Hematopoietic multipotent progenitor cell treated with erythropoietin and hydrocortisone succinate and interleukin-3 and kit ligand, for 15 days (in vitro differentiated cells): ENCODE measurements at places on chromosomes 4 and X.

GRCh38 chr4:24890561-24891126, 22.2 kb downstream of the CCDC149 start:
- no peak for DNase-seq

DNA sequence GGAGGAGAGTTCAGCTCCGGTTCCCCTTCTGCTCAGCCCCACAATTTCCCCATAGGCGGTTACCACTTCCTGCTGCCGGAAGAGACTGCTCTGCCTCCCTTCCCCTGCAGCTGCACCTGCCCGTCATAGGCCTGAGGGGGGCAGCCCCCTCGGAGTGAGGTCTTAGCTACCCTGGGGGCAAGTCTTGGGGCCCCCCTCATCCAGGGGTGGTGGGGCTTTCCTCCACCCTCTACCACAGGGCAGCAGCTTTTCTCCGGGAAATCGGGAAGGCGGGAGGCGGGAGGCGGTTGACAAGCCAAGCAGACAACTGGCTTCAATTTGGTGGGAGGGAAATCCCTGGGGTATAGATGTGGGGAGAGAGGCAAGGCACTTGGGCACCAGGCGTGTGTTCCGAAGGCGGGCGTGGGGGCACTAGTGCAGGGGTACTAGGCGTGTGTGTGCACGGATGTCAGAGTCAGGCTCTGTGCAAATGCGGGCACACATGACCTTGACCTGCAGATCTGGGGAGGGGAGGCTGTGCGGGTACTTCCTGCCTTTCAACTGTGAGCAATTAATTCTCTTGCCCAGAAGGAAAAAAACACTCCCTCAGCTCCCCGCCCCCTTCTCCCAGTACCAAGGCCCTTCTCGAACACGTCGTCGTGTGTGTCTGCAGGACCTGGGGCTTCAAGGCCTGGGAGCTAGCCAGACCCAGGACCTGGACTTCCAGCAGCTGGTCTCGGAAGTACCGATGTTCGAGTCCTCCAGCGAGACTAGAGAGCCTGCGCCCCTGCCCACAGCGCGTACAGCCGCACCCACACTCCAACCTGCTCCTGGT, 1.0 kb upstream of the ARHGAP4 start:
- DNase-seq, result no peak

DNA sequence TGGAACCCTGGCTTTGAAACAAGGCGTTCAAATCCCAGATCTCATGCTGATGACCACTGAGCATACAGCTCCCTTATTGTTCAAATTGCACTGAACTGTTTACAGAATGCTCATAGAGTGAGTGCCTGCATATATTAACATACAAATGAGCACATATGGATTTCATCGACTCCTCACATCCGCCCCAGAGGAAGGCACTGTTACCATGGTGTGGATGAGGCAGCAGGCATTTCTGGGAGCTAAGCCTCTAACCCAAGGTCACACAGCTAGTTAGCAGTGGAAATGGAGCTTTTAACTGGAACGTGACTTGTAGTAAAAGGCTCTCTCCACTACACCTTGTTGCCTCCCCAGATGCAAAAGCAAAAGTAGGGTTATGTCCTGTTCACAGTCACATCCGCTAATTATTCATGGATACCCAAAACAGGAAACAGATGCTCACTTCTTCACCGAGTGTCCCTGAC, 289.7 kb downstream of the STK32B start:
- DNase-seq, result no peak

- no peak for DNase-seq
Measured at GRCh38 chr4:169052594-169052945, 42.5 kb upstream of the CBR4 start.

DNA sequence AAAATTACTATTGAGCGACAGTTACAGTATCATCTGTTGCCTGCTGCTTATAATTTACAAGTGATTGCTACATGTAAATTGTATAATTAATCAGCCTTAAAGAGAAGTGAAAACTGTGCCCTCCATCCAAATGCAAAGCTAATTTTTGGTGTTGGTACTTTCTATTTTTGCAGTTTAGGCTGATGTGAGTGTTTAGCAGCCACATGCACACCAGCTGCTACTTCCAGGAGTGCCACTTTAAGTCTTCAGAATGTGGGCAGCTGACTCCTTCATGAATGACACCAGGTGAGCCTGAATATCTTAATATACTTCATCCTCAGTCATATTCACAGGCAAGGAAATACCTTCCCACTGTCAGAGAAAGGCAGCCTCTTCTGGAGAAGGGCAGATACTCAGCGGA, 149.8 kb upstream of the RASGEF1B start:
- no peak for DNase-seq

DNA sequence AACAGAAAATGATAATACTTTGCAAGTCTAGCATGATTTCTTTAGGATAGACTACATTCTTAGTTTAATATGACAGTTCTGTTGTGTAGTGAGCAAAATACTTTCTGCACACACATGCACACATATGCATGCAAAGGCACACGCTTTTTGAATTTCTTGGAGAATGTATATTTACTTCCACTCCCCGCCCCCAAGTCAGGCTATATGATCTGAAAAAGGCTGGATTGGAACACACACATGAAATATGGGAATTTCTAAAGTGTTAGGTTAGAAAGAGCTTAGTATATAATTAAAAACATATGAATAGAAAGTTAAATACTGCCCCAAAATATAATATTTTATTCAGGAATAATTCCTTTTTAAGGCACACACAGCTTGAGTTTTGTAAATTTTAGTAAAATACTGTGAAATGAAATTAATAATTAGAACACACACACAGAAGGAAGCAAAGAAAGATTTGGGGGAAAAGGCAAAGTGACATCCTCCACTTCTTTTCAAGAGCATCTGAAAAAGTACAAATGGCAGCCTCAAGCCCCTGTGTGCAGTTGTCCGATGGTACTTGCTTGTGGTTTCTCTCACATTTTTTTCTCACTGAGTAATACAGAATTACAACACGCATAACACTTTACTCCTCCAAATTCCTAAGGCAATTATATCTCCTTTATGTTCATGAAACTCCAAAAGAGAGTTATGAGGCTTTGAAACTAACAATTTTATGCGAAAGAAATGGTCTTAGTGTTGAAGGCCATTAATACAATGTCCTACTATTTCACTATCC, 228.9 kb upstream of the ETNPPL start:
- DNase-seq, result no peak

- no peak for DNase-seq
Measured at GRCh38 chr4:11435557-11435956, 6.9 kb upstream of the HS3ST1 start.

- no peak for DNase-seq
Measured at GRCh38 chr4:146108756-146109155, 66.8 kb upstream of the LSM6 start.

DNA sequence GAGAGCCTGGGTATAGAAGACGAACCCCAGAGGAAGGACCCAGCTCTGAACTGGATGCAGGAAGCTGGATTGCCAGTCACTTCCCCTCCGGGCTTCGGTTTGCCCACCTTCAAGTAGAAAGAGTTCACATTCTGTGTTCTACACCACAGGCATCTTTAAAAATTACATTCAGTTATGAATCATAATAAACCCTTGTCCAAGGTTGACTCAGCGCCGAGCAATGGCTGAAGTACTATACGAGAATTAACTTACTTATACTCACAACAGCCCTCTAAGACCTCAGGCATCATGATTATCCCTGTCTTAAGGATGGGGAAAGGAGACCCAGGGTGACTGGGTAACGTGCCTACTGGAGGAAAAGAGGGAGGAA, 72.5 kb downstream of the EVC2 start:
- no peak for DNase-seq

DNA sequence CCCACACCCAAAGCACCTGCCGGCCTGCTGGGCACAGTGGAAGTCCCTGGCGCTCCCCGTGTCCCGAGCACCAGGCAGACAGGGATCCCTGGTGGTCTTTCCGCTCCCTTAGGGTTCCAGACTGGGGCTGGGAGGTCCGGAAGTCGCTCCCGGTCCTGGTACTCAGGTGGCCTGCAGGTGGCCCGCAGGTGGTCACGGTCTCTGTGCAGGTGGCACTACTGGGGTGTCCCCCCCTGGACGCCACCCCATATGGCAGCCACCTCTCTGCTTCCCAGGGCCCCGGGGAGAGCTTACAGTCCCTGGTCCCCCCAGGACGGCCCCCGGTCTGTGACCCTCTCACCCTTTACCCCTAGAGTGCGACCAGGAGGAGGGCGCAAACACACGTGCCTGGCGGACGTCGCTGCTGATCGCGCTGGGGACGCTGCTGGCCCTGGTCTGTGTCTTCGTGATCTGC, 13.6 kb downstream of the SLC25A6 start:
- DNase-seq, result no peak

DNA sequence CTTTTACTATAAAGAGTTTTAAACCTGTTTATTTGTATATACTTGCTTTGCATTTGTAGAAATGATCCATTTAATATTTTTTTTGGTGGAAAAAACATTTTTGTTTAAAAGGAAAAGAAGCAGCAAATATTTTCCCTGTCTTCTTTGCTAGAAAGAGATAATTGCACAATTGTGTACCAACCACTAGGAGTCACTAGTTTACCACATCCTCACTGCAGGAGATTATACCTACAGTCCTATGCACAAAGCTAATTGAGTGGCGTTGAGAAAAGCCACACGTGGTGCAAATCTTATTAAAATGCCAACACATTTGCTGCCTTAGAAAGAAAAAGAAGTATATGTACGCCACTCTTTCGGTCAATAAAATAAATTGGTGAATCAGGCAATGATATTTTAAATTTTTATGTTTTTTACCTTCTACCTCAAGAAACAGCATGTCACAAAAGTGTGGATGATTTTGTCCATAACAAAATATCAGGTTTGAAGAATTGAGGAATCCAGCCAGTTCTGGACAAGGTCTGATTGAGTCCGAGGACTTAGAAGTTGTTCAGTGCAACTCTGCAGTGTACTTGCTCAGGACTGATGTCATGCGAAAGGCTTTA, 102.9 kb downstream of the GRXCR1 start:
- DNase-seq, result no peak

DNA sequence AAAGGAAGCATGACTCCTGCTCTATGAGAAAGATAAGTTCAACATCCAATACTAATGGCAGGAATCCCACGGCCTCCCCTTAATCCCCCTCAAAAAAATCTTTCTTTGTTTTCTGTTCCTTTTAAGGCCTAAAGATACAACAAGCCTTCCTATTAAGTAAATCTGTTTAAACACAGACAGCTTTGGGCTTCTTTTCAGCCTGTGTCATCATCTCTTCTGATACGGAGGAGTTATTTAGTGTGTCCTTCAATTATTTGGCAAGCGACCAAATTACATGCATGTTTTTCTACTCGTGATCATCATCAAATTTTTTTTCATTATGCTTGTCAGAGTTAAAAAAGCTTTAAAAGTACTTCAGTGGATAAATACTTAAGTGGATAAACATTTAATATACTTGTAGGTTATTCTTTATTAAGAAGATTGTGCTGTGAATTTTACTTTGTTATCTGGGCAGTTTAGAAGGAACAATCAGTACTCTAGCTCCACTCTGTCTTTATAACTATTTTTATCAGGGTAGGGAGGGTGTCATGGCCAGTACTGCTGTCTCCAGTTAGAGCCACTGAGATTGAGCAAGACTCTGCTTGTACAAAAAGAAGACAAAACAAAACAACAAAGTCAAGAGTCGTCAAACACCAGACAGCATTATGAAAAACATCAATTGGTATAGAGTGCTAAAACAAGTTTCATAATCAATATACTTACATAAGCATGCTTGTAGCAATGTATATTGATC, 210.7 kb downstream of the PRR32 start:
- DNase-seq, result no peak

DNA sequence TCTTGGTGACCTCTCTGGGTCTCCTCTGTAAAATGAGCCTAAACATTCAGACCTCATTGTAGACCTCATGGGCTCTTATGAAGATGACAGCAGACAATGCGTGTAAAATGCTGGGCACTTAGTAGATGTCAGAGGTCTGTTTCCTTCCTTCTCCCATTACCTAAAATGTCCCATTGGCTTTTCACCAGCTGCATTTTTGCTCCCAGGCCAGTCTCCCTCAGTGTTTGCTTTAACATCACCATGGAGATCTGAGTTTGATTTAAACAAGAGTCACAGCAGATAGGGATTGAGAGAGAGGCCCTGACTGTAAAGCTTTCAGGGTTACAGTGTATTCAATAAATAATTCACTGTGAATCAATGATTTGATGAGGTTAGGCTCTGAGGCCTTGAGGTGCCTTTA, 24.3 kb downstream of the PSAPL1 start:
- no peak for DNase-seq

DNA sequence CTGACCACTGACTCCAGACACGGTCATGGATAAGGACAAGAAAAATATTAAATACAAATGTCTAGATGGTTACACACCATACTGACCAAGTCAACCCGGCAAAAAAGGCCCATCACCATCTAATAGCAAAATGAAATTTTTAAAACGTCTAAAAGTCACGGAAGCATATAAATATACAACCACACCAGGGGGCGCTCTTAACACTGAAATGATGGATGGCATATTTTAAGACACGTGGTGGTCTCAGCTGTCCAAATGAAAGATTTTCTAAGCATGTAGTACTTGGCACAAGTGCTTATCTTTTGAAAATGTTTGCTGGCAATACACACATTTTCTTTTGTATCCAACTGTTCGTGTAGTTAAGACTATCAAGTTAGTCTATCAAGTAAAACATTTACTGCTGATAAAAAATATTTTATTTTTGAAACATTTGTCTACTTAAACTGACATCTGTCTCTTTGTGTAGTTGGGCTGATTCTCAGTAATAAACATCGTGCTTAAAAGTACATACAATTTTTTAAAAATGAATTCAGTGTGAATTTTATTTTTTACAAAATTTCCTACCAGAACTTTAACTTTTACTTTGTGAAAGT, 64.6 kb downstream of the COX7B2 start:
- peak; percentile 49 for DNase-seq

DNA sequence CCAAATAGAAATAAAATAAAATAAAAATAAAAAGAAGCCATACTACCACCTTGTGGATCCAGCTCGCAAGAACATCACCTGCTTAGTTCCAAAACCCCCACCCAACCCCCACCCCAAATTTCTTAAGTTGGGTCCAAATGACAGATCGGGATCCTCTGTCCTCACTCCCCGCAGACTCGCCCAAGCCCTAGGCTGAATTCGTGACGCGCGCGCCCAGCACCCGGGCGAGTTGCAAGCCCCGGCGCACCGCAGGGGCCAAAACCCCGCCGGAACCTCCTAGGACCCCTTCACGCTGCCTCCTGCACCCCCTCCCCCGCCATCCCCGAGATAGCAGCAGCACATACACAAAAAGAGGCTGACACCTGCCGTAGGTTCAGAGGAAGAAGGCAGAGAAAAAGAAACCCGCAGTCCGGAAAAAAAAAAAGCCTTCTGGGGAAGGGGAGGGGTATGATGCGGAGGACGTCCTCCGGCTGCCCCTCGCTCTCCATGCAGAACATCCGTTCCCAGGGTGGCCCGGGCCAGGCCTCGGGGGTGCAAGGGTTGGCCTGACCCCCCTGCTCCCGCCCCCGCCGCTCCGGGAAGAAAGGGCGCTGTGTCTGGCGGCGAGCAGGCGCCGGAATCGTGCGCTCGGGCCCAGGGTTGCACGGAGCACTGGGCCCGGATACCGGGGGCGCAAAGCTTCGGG, 2.6 kb downstream of the NLGN4X start:
- no peak for DNase-seq
